Stimulated activated CD4-positive, alpha-beta T cell treated with anti-CD3 and anti-CD28 coated beads, Interleukin-15, amount 100 ng/mL, for 1 hour (primary cell): ENCODE measurements at places on chromosomes 2 and 18.

GRCh38 chr2:210480079-210480478 lies 3.5 kb upstream of the LANCL1 start:
- no peak for DNase-seq

GRCh38 chr2:166560022-166560421 lies 66.0 kb upstream of the SCN7A start:
- DNase-seq, result no peak

GRCh38 chr2:120914839-120915521 lies 179.3 kb downstream of the GLI2 start:
- DNase-seq, result no peak

GRCh38 chr2:71612581-71613402 lies 159.4 kb downstream of the DYSF start:
- no peak for DNase-seq

DNA sequence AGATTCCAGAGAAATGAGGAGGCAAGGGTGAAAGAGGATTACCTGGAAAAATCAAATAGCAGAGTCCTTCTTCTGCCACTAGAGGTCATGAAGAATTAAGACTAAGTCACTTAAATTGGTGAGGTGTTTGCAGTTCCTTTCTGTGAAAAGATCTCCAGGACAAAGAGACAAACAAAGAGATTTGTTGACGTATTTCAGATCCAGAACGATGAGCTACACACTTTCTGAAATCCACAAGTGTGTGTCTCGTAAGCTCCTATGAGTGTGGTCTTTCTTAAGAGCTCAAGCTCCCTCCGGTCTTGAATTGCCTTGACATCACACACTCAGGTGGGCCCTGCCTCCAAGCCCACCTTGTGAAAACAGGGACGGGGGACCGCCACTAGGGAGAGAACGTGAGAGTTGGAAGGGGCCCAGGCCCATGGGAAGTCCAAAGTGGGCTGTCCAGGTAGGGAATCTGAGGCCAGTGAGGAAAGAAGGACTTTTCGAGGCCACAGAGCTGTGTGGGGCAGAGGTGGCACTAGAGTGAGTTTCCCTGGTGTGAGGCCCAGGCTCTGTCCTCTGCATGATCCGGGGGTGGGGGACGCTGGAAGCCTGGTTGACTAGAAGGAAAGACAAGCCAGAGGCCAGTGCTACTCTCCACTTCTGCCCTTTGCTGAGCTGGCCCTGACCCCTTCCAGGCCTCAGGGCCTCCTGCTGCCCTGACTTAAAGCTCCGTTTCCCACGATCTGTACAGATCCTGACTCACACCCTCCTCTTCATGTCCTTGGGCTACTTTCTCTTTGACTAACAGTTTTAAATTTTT lies 168.1 kb upstream of the NCK2 start:
- no peak for DNase-seq

- DNase-seq, result no peak
Measured at GRCh38 chr2:239928391-239929350, 96.5 kb downstream of the NDUFA10 start.

DNA sequence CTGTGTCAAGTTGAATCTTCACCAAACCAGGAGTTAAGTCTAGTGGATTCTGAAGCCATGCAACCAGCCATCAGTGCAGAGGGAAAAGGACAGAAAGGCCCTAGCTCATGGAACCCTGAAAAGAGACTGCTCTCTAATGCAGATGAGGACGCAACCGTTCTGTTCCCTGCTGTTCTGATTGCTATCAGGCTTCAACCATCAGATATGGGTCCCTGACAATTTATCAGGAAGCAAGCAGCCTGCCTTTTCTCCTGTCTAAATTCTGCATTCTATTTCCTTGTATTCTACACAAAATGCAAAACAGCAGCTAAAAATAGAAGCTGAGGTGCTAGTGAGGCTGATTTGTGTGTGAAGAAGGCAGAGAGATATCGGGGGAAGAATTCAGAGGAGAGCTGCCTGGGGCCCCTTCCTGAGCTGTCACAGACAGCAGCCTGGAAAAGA lies 68.4 kb upstream of the RTN4 start:
- no peak for DNase-seq
